ENCODE measurements at places on chromosomes 1 and 21.

DNA sequence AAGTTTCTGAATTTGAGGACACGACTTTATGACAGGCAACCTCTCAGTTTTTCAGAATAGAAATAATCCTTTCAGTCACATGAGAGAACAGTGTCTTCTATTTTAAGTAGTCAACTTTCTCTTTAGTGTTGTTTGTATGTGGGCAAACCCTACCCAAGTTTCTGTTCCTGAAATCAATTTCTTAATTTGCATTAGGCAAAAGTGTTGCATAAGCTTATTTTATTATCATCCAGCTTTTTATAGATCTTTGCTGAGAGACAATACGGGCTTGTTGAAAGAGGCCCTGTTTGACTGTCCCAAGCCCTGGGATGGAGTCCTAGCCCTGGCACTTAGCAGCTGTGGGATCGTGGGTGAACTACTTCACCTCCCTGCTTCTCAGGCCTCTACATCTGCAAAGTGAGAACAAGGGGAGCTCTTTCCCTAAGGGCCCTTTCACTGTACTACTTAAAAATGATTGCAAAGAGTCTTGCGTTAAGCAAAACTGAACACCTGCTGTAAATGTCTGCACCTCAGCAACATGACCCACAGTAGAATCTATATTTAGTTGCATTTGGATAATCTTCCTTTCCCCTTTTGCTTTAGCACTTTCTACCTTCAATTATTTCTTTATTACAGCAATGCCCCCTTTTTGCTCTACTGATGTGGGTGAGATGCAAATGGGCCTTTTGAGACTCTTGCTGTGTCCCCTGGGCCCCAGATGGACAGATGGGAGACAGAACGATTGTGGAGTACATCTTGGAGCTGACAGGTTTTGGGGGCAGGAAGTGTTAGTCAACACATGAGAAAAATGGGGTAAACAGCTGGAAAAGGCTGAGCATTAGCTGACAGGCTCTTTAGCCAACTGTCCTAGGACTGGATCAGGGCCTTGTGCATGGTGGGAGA is 41.0 kb upstream of the SCAF4 start:
- DNase-seq: no peak

GRCh38 chr1:53250325-53250724 is 12.0 kb upstream of the MAGOH start:
- DNase-seq: no peak

- DNase-seq: no peak
These were observed 32.2 kb upstream of the ABCA4 start for GRCh38 chr1:94153133-94153532.

- DNase-seq: no peak
These were observed 213.7 kb upstream of the VAMP3 start for GRCh38 chr1:7557301-7557891.

- DNase-seq: no peak
These were observed 169.3 kb upstream of the USP25 start for GRCh38 chr21:15560383-15561056.

DNA sequence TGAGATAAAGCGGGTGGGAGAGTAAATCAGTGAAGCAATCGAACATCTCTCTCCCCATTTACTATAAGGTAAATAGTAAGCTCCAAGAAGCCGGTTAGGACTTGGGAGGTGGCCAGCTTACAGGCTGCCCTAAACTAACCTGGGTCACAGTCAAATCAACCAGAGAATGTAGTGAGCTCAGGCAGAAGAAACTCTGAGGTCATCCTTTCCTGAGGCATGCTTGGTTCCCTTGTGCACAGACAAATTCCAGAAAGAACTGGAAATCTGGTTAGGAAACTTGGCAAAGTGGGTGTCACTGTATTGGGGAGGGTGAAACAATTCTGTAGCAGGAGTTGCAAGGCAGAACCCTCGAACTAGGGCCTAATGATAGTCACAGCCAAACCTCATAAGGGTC is 72.5 kb downstream of the NTMT2 start:
- no peak for DNase-seq

GRCh38 chr1:202192770-202193613 is 607 bp upstream of the LGR6 start:
- peak; percentile 36 for DNase-seq

DNA sequence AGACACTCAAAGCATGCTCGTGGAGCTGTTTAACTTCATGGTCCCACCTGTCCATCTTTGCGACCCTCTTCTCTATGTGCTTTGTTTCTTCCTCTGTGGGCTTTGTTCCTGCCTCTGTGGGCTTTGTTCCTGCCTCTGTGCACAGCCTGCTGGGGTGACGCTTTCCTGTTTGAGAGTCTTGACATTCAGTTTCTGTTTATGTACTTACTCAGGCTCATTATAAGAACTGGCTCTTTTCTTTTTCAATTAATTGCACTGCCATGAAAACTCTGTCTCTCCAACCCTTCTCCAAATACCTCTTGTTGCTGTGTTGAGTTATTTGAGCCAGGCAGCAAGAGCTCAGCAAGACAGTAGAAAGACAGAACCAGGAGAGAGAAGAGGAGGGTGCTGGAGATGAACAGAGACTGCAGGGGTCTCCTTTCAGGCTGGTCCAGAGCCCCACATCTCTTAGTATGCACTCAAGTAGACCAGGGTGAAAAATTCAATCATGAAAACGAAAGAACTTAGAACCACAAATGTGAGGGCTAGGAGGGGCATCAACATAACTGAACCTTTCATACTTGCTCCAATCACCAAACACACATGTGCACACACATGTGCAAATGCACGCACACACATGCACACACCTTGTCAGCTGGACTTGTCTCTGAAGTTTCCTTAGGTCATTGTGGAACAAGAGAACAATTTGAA is 88.3 kb upstream of the SGIP1 start:
- DNase-seq: peak; percentile 38

- no peak for DNase-seq
These were observed 30.0 kb upstream of the UBE2U start for GRCh38 chr1:64173336-64173940.

DNA sequence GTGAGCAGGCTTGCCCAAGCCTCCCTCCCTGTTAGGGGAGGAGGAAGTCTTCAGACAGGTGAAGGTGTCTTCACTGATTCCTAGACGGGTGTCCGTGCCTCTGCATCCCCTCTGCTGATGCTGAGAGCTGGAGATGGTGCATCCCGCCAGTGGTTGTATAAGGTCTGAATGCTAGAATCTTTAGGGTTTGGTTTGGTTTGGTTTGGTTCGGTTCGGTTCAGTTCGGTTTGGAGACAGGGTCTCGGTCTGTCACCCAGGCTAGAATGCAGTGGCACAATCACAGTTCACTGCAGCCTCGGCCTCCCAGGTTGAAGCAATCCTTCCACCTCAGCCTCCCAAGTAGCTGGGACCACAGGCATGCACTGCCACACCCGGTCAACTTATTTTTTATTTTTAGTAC is 153.6 kb downstream of the PGBD5 start:
- no peak for DNase-seq

DNA sequence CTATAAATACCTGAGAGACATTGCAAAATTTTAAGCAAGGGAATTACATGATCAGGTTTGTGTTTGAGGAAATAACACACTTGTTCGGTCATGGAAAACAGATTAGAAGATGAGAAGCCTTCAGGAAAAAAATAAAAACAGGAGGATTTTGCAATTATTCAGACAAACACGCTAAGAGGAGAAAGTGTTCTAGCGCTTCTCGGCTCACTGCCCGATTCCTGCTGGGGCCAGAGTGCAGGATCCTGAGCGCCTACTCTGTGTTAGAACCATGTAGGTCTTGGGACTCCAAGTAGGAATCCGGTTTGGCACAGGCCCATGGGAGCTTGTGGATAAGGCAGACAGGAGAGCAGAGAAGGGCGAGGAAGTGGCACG is 8.1 kb upstream of the PRELP start:
- no peak for DNase-seq

DNA sequence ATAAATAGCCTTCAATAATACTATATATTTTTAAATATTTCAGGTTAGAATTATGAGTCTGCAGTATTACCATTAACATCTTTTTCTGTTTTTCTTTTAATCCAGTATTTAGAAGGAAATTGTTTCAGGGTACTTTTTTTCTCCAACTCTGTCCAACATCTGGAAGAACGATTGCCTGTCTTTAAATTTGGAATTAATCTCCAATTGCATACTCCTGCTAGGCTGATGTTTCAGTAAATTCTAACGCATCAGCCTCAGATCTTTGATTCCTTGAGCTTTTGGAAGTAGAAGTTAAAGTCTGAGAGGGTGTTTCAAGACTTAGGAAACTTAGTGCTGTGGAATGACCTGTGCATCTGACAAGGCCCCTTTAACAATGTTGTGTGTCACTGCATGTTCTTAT is 20.3 kb downstream of the NFIA start:
- DNase-seq: no peak

DNA sequence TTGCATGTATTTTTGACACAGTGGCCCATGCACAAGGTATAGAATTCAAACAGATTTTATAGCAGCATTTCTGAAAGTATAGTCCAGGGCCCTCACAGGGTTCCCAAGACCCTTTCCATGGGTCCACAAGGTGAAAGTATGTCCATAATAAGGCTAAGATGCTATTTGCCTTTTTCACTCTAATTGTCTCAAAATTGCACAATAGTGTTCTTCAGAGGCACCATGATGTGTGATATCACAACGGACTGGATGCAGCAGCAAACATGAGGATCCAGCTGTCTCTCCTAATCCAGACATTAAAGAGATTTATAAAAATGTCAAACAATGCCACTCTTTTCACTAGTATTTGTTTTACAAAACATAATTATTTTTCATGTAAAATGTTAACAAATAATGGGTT is 88.8 kb upstream of the PRDX6 start:
- no peak for DNase-seq

- no peak for DNase-seq
These were observed 71.6 kb downstream of the PLXNA2 start for GRCh38 chr1:208172423-208173145.

- peak; percentile 16 for DNase-seq
These were observed 17.2 kb downstream of the JAK1 start for GRCh38 chr1:64948905-64949833.

- DNase-seq: no peak
These were observed 14.4 kb downstream of the SMYD3 start for GRCh38 chr1:246492611-246493245.

Data from activated T-helper 9 cell treated with anti-CD3 and anti-CD28 coated beads, Interleukin-2, amount 50 U/mL, for 16 hours (primary cell).